SW480 (cell line): ENCODE measurements at places on chromosomes 11 and 22.

DNA sequence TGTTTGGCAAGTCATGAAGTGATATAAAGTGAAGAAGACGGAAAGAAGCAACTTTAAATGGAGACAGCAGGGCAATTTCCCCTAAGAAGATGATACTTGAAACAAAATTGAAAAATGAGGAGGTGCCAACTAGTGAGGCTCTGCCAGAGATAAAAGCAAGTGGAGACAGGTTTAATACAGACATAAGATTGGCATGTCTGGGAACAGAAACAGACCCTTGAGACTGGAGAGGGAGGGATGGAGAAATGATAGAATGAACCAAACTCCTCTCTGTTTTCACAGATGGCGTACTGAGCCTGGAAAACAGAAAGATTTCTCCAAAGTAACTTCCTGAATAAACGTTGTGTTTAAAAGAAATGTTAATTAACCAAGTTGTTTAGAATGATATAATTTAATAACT, 354.5 kb upstream of the ANO5 start:
- DNase-seq = no peak

- DNase-seq = no peak
Observed at GRCh38 chr11:121810291-121810690, 305.7 kb downstream of the BLID start.

DNA sequence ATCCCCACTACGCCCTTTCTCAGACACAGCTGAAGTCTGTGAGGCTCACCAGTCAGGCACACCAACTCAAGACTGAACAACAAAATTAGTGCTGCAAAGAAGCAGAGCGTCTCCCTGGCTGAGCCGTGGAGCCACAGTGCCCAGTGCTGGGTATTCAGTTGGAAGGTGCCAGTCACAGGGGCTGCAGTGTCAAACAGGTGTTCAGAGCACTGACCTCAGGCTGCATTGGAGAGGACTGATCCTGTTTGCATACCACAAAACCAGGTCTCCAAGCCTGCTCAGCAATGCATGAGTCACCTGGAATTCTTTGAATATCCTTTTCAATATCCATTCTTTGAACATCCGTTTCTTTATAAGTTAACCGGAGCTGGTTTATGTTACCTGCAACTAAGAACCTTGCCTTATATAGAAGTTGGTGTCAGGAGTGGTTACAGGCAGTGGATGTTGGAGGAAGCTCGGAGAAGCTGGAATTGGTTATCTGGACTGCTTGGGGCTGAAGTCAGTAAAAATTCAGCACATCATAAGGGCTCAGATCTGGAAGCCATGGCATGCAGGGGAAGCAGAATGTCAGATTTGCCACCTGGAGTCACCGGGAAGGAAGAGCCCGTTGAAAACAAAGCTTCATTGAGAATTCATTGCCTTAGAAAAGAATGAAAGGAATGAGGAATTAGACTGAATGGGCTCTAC, 30.3 kb downstream of the PDGFB start:
- DNase-seq = peak; percentile 96

- no peak for DNase-seq
Observed at GRCh38 chr22:44600207-44600785, 101.7 kb upstream of the PRR5 start.

- no peak for DNase-seq
Observed at GRCh38 chr22:32327596-32328171, 30.0 kb upstream of the RFPL3 start.

DNA sequence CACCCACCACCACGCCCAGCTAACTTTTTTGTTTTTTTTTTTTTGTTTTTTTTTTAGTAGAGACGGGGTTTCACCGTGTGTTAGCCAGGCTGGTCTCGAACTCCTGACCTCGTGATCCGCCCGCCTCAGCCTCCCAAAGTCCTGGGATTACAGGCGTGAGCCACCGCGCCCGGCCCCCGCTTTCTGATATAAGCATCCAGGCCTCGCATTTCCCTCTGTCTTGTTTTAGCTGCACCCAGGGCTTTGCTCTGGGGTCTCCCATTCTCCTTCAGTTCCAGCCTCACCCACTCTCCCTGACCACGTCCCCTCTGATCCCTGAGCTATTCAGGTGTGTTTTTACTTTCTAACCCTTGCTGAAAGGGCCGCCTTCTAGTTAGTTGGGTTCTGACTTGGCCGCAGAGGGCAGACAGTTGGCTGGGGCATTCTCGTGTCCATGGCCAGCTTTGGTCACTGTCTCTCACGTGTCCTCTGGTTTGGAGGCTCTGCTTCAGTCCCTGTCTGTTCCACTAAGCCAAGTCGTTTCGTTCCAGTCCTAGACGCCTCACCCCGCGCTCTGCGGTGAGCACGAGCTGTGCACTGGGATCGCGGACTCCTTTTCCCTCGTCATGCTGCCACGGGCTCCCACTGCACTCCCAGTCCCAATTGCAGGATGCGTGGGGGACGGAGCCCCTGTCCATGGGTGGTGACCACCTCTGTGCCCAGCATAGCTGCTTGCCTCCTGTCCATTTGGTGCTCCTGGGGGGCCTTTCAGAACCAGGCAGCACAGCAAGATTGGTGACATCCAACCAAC, 6.0 kb upstream of the TNNT3 start:
- no peak for DNase-seq

GRCh38 chr11:65654375-65655349, 8.1 kb downstream of the RELA start:
- no peak for DNase-seq

GRCh38 chr11:46658259-46658658, 40.9 kb downstream of the ATG13 start:
- no peak for DNase-seq

GRCh38 chr11:60834742-60835533, 7.0 kb upstream of the CCDC86 start:
- no peak for DNase-seq

- no peak for DNase-seq
Observed at GRCh38 chr11:126669416-126669815, 313.9 kb downstream of the ST3GAL4 start.

DNA sequence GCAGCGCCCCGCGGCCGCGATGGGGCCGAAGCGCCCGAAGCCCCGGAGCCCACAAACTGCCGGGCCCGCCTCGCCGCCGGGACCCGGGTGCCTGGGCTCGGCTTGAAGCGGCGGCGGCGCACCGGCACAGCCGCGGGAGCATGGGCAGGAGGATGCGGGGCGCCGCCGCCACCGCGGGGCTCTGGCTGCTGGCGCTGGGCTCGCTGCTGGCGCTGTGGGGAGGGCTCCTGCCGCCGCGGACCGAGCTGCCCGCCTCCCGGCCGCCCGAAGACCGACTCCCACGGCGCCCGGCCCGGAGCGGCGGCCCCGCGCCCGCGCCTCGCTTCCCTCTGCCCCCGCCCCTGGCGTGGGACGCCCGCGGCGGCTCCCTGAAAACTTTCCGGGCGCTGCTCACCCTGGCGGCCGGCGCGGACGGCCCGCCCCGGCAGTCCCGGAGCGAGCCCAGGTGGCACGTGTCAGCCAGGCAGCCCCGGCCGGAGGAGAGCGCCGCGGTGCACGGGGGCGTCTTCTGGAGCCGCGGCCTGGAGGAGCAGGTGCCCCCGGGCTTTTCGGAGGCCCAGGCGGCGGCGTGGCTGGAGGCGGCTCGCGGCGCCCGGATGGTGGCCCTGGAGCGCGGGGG, 346 bp downstream of the FJX1 start:
- peak; percentile 13 for DNase-seq

DNA sequence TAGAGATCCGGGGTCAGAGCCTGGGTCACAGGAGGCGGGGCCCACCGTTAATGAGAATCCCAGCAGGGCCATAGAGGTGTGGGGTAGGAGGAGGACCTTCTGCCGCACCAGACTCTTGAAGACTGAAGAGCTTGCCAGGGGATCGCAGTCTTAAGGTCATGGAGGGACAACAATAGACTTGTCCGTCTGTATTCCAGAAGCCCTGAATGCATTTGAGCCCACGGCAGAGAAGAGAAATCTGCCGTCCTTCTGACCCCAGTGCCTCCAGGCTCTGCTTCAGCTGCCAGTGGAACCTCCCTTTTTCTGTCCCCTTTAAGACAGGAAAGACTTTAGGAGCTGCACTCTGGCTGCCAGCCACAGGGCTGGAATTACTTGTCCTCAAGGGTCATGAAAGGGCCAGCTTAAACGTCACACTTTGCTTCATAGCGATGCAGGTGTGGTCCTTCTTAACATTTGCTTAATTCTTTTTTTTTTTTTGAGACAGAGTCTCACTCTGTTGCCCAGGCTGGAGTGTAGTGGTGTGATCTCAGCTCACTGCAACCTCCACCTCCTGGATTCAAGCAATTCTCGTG, 15.5 kb upstream of the ST3GAL4 start:
- DNase-seq = no peak

GRCh38 chr22:50577697-50577986, 585 bp downstream of the CPT1B start:
- DNase-seq = no peak

- no peak for DNase-seq
Observed at GRCh38 chr11:11555208-11555607, 66.6 kb downstream of the GALNT18 start.

DNA sequence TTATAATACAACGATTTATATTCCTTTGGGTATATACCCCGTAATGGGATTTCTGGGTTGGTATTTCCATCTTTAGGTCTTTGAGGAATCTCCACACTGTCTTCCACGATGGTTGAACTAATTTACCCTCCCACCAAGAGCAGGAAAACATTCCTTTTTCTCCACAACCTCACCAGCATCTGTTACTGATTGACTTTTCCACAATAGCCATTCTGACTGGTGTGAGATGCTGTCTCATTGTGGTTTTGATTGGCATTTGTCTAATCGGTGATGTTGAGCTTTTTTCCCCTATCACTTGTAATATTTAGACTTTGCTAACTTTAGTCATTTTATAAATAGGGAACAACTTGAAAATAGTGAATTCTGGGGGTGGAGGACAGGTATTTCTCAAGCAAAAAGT, 58.1 kb downstream of the PPFIA1 start:
- DNase-seq = no peak

GRCh38 chr11:124736736-124737135, 3.0 kb upstream of the NRGN start:
- DNase-seq = no peak

GRCh38 chr22:24030186-24030702, 19.1 kb downstream of the CABIN1 start:
- no peak for DNase-seq

GRCh38 chr11:73625696-73626318, 20.6 kb upstream of the PLEKHB1 start:
- DNase-seq = peak; percentile 71

DNA sequence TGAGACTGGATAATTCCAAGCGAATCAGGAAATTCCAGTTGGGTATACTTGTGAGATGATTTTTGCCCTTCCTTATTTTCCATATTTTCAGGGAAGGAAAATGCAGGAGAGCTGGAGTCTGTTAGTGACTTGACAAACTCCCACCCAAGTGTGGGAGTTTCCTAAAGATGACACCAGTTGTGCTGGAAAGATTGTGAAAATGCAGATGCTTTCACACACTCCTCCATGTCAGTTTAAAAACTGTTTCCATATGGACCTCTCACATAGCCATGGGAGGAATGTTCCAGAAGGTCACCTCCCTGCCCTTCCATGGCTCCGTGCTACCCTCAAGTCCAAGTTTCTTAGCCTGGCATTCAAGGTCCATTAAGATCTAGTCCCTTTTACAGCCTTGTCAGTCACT, 350.7 kb upstream of the NARS2 start:
- no peak for DNase-seq

GRCh38 chr11:75625021-75625420, 43.8 kb downstream of the MAP6 start:
- peak; percentile 11 for DNase-seq

DNA sequence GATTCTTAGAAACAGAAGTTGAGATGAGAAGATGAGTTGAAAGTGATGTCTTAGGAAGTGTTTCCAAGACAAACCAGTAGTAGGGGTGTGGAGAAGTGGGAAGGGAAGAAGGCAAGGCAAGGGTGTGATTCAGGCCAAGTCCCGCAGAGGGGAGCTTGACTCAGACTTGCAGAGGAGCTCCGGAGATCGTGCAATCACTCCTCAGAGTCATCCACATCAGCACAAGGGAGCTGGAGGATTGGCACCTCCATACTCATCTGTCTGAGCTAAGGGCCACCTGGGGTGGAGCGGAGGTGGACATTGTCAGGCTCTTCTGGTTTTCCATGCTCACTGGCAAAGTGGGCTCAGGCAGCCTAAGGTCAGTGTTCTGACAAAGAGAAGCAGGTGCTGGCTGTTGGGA, 44.4 kb downstream of the CHRDL2 start:
- no peak for DNase-seq

- DNase-seq = no peak
Observed at GRCh38 chr11:73200256-73200655, 17.8 kb upstream of the P2RY2 start.

DNA sequence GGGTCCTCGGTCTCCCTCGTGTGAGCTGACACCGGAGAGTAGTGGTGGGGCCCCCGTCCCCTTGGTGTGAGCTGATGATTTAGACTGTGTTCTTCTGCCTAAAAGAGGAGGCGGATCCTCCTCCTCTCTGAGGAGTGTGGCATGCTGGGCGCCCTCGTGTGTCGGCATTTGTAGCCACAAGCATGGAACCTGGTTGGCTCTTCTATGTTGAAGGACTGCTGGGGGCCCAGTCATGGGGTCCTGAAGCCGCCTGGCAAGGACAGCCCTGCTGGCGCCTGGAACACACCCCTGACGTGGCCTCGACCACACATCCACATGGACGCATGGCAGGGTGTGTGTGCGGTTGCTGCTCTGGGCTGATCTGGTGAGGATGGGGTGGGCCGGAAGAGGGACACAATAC, 50.2 kb downstream of the AP2A2 start:
- peak; percentile 43 for DNase-seq

- no peak for DNase-seq
Observed at GRCh38 chr11:110134110-110134509, 40.9 kb downstream of the ZC3H12C start.

GRCh38 chr22:23536821-23537345, 43.2 kb downstream of the IGLL1 start:
- DNase-seq = no peak

DNA sequence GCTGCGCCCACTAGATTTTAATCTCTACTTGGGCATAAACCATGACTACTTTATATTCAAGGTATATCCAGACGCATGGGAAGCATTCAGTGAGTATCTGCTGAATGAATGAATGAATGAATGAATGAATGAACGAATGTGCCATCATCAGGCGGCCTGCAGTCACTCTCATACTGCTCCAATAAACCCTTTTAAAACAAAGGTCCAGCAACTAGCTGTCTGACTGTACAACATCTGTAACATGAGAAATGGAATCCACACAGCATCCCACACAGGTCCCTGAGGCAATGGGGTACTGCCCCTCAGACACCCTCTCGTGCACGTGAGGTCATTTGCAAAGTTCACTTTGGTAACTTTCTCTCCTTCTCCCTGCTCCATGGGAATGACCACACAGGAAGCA, 147.5 kb downstream of the LARGE1 start:
- no peak for DNase-seq
